Transverse colon (tissue), 4 donors: ENCODE measurements at places on chromosomes 16 and 17. TPM values are rescaled to one million over a fixed set of nuclear protein-coding genes. Genes with fewer than 3 reads are reported as not detected.
A peak's percentile ranks its signal among the peaks of the same experiment; 100 is the strongest.

- no peaks in the 10 kb centered on the region for H3K36me3 ChIP-seq
- DNase-seq, result no peak
- no peak overlapping the region for H3K4me3 ChIP-seq
Observed at GRCh38 chr16:50165473-50165872, 12.4 kb downstream of the TENT4B start.

- H3K4me3 ChIP-seq, result no peak overlapping the region
- no peak for DNase-seq
- H3K4me1 ChIP-seq, result no peaks in the 10 kb centered on the region
- no peak overlapping the region for H3K27ac ChIP-seq
- no peaks in the 10 kb centered on the region for H3K27me3 ChIP-seq
- no peaks in the 10 kb centered on the region for H3K36me3 ChIP-seq
Observed at GRCh38 chr16:65278874-65279273, 157.0 kb upstream of the CDH11 start.

- peaks cover 22% of the 10 kb centered on the region for H3K4me1 ChIP-seq
- H3K36me3 ChIP-seq, result no peaks in the 10 kb centered on the region
- no peaks in the 10 kb centered on the region for H3K27me3 ChIP-seq
Observed at GRCh38 chr16:87392821-87393679, 914 bp downstream of the MAP1LC3B start.

DNA sequence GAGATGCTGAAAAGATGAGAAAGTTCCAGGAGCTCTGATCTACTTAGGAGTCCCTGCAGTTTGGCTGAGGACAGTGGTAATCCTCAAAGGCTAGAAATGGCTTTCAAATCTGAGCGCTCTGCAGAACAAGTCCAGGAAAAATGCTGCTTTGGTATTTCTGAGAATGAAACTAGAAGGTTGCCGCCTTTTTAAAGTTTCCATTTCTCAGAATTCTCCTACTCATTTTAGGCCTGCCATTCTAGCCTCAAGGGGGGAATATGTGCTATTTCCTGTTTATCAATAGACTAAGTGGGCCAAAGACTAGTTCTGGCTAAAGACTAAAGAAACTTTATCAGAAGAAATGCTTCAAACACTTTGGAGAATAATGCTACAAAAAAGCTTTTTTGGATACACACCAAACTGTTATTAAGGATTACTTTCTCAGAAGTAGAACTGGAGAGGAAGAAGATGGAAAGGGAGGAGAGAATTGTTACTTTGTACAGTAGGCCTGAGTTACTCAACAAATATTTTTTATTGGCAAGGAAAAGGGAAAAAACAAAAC, at the start of gene SLFN12L:
SLFN12L (minus strand) TSS at position 78 of the 541 bp plus-strand sequence. CDS start 15,314 bp downstream, outside the sequence.
- H3K4me1 ChIP-seq, result peaks cover 36% of the 10 kb centered on the region
- no peaks in the 10 kb centered on the region for H3K27me3 ChIP-seq
- no peaks in the 10 kb centered on the region for H3K36me3 ChIP-seq
- H3K27ac ChIP-seq, result peak within 1 kb of the TSS; percentile 59

GRCh38 chr16:76195648-76196047, 81.6 kb upstream of the CNTNAP4 start:
- DNase-seq, result no peak
- H3K4me1 ChIP-seq, result no peaks in the 10 kb centered on the region
- no peak overlapping the region for H3K27ac ChIP-seq
- no peak overlapping the region for H3K4me3 ChIP-seq

DNA sequence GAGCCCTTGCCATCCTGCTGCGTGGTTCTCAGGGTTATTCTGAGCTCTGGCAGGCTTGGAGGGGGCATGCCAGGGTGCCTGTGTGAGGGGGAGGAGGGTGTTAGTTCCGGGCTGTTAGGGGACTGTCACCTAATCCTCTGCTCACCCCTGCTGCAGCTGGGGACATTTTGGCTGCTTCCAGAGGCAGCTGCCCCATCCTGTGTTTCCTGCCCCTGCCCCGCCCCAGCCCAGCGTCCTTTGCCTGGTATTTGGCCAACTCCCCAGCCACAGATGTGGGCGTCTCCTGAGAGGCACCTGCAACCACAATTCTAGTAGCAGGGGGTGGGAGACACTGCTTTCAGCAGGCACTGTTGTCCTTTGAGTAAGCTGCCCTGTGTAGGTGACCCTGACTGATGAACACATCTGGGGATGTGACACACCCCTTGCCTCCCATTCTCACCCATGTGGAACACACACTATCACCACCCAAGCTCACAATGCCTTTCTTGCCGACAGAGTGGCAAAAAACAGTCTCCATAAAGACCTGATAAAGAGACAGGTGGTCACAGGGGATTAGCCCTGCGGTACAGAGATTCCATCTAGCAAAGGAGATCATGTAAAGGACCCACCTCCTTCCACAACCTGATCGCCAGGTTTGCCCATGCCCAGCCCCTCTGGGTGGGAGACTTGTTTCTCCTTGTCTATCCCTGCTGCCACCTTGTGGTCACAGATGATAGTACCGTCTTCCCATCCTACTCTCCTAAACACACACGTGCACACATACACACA, at the start of gene CHRNE:
CHRNE (minus strand) TSS at position 48 of the 768 bp plus-strand sequence; CDS start at position 13, 35 bp downstream.
- no peak within 1 kb of the TSS for H3K4me3 ChIP-seq
- H3K36me3 ChIP-seq, result no peaks in the 10 kb centered on the region
- H3K27me3 ChIP-seq, result peaks cover 15% of the 10 kb centered on the region
- peak; percentile 90 for DNase-seq
- no peak within 1 kb of the TSS for H3K27ac ChIP-seq

DNA sequence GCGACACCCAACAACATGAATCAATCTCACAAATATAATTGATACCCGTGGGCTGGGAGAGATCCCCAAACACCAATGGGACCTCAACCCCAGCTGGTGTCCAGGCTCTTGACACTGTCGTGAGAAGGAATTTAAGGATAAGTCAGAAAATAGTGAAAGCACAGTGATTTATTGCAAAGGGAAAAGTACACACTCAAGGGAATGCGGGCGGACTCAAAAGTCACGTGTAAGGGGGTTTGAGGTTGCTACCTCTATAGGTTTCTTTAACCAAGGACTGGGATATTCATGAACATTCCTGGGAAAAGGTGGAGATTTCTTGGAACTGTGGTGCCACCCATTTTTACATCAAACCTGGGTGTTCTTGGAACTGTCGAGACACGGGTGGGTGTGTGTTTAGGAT, 6.3 kb upstream of the ZDHHC7 start:
- no peak overlapping the region for H3K27ac ChIP-seq
- H3K4me3 ChIP-seq, result no peak overlapping the region
- peaks cover 3% of the 10 kb centered on the region for H3K4me1 ChIP-seq
- no peaks in the 10 kb centered on the region for H3K36me3 ChIP-seq

- no peak overlapping the region for H3K4me3 ChIP-seq
- no peak overlapping the region for H3K27ac ChIP-seq
- no peak for DNase-seq
- no peaks in the 10 kb centered on the region for H3K27me3 ChIP-seq
- no peaks in the 10 kb centered on the region for H3K4me1 ChIP-seq
Observed at GRCh38 chr17:70709596-70709995, 540.3 kb downstream of the KCNJ2 start.

- no peaks in the 10 kb centered on the region for H3K4me1 ChIP-seq
- H3K27ac ChIP-seq, result no peak overlapping the region
- H3K27me3 ChIP-seq, result peaks cover 77% of the 10 kb centered on the region
- H3K36me3 ChIP-seq, result no peaks in the 10 kb centered on the region
- H3K4me3 ChIP-seq, result no peak overlapping the region
Observed at GRCh38 chr17:29007860-29008455, 2.1 kb upstream of the SEZ6 start.

DNA sequence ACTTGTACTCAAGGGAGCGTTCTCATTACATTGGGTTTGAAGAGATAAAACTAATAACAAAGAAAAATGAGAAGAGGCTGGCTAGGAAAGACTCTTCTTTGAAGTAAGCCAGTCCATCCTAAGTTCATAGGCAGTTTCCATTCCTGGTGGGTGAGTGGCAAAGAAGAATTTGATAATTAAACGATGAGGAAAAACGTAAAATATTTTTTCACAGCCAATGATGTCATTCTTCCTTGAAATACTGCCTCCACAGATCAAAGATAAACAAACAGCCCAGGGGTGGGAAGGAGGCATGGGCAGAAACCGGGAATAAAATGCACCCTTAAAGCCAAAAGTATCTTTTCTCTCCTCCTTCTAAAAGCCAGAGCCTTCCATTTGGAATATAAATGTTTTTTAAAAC, 346.6 kb downstream of the PMP22 start:
- H3K4me1 ChIP-seq, result no peaks in the 10 kb centered on the region
- DNase-seq, result no peak
- H3K27me3 ChIP-seq, result no peaks in the 10 kb centered on the region

- no peak overlapping the region for H3K27ac ChIP-seq
- no peak overlapping the region for H3K4me3 ChIP-seq
- no peaks in the 10 kb centered on the region for H3K4me1 ChIP-seq
- H3K36me3 ChIP-seq, result no peaks in the 10 kb centered on the region
- no peak for DNase-seq
Observed at GRCh38 chr16:82700541-82701235, 73.9 kb downstream of the CDH13 start.

DNA sequence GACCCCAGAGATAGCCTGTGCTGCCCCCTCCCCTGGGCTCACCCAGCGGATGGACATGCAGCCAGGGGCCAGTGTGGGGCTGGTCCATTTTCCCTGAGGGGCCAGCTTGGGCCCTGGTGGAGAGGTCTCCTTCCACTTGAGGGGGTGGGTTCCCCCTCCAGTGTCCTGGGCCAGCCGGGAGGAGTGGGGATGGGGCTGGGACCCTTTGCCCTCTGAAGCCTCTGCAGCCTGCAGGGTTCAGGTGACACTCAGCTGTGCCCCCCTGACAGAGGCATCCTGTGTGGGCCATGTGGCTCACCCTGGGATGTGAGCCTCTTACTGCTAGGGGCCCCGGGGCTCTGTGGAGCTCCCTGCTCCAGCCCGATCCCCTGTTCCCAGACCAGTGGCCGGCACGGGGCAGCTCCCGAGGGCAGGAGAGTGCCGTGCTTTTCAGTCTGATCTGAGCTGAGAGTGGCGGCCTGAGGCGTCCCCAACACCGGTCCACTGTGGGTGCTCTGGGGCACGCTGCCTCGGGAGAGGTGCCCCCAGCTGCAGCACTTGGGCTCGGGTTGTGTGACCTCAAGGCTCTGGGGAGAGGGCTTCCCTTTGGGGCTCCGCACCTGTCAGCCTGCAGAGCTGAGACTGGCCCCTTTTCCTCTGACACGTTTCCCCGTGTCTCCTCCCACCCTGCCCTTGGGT, 439 bp upstream of the GNG13 start:
- H3K4me3 ChIP-seq, result no peak overlapping the region
- no peaks in the 10 kb centered on the region for H3K4me1 ChIP-seq
- no peaks in the 10 kb centered on the region for H3K36me3 ChIP-seq

DNA sequence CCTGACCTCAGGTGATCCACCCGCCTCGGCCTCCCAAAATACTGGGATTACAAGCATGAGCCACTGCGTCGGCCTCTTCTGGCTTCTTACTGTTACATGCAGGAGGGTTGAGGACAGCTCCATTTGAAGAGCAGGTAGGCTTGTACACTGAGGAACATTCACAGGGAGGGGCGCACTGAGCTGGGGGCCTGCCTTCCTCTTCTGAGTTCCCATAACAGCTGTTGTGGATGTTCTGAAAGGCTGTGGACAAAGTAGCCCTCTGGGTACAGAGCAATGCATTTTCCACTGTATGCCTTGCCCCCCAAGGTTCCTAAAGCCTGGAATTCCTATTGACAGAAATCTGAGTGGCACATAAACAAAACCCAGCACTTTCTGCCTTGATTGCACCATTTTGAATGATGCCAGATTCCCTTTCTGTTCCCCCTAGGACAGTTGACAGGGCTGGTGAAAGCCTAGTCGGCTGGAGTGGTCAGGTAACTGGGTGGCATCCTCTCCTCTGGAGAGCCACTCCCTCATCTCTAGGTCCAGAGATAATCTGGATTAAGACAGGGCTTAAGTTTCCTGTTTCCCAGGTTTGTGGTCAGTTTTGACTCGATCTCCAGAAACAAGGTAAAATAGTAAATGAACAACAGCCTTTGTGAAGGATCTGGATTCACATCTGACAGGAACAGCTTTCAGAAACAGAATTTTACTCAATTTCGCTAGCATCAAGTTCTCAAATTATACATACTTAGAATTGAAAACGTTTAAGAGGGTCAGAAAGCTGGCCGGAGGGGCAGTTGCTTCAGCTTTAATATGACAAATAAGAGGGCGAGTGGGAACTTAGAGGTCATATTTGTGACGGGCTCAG, 1.3 kb upstream of the CDK5R1 start:
- no peak for DNase-seq
- no peaks in the 10 kb centered on the region for H3K4me1 ChIP-seq
- H3K4me3 ChIP-seq, result peak overlapping the region; percentile 59
- no peaks in the 10 kb centered on the region for H3K36me3 ChIP-seq
- peak overlapping the region; percentile 67 for H3K27ac ChIP-seq
- H3K27me3 ChIP-seq, result no peaks in the 10 kb centered on the region

DNA sequence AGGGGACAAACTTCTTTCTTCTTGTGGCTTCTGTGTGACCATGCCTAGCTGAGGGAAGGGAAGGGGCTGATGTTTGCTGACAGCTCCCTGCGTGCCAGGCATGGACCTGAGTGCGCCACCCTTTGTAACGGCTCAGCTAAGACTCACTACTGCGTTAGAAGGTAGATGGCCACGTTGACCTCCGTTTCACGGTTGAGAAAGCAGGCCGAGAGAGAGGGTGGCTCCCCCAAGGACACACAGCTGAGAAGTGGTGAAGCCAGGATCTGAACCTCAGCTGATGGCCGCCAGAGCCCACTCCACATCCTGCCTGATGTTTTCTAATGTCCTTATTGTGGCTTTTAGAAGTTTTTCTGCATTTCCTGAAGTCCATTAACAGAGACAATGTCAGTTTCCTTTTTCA, 45.1 kb downstream of the RGS9 start:
- no peak for DNase-seq
- H3K4me1 ChIP-seq, result no peaks in the 10 kb centered on the region
- H3K4me3 ChIP-seq, result no peak overlapping the region
- no peaks in the 10 kb centered on the region for H3K36me3 ChIP-seq

DNA sequence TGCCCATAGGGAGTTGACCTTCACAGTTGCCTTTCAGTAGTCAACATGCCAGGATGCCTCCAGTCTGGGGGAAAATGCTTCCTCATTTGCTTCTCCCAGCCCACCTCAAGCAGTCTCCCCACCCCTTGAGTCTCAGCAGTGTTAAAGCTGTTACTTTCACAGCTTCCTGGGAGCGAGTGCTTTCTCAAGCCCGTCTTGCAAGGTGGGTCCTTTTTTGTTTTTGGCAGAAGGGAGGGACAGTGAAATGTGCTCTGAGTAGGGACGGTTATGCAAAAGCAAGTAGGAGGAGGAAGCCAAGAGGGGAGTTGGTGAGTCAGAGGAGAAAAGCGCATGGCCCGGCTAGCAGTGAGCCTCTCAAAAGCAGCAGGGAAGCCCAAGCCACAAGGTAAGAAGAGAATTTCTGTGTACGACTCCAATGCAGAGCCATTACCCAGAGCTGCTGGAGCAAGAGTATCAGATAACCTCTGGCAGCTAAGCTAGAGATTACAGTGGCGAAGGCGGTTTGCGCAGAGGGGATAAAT, at the start of gene CHST4:
CHST4 (plus strand) TSS at position 316 of the 521 bp plus-strand sequence. CDS start 10,252 bp downstream, outside the sequence.
- H3K27ac ChIP-seq, result no peak within 1 kb of the TSS
- DNase-seq, result no peak
- H3K36me3 ChIP-seq, result no peaks in the 10 kb centered on the region
- peaks cover 4% of the 10 kb centered on the region for H3K27me3 ChIP-seq
- H3K4me3 ChIP-seq, result no peak within 1 kb of the TSS

- peaks cover 7% of the 10 kb centered on the region for H3K4me1 ChIP-seq
- H3K36me3 ChIP-seq, result no peaks in the 10 kb centered on the region
- no peak for DNase-seq
Observed at GRCh38 chr17:77613218-77613617, 345.3 kb upstream of the TNRC6C start.

Gene LAT
- 5.6 TPM for total RNA-seq

Gene C17orf113
- 4.1 TPM for total RNA-seq

Gene CES3
- total RNA-seq, result 326 TPM
